ENCODE measurements at places on chromosomes 5 and 9.
A peak's percentile ranks its signal among the peaks of the same experiment; 100 is the strongest.

GRCh38 chr5:161535762-161536161 lies 10.8 kb downstream of the GABRB2 start:
- no peak for DNase-seq

DNA sequence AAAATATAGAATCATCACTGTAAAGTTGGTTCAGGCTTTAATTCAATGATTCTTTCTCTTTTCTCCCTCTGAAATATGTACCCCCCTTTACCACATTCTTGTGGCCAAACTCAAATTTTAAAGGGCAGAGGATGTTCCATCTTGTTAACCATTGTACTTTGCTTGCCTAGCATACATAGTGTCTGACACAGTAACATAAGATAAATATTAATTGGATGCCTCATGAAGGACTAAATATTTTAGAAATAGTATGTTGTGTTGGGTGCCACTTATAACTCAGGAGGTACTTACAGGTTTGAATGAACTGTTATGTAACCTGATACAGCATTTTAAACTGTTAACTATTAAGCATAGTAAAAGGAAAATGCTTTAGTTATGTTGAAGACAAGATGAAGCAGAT lies 71.5 kb downstream of the NIPBL start:
- DNase-seq: peak; percentile 83

DNA sequence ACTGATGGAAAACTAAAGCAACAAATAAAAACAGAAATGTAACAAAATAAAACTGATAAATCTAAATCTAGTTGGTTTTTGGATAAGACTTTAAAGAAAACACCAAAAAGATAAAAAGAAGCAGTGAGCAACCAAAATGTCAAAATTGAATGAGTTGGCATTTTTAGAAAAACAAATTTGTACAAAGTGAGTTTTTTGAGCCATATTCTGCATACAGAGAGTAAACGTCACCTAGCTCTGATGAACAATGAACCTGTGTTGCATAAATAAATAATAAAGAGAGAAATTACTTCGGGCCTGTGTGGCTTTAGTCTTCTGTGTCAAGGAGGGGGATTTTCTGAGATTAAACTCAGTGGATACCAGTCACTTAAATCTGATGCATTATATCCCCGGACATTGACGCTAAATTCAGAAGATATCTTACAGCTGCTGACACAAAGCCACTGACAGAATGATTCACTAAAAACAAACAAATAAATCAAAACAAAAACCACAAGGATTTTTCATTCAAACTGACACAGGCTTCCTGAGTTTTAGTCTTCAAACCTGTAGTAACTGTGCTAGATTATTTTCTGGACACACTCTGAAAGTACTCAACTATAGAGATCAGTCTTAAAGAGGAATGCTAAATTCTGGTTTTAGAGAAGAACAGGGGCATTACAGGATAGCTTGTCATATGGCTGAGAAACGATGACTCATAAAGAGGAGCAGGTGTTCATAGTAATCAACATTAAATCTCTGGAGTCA lies 403.5 kb upstream of the ST8SIA4 start:
- DNase-seq: no peak

- DNase-seq: no peak
Observed at GRCh38 chr9:78188594-78188993, 47.3 kb upstream of the CEP78 start.

DNA sequence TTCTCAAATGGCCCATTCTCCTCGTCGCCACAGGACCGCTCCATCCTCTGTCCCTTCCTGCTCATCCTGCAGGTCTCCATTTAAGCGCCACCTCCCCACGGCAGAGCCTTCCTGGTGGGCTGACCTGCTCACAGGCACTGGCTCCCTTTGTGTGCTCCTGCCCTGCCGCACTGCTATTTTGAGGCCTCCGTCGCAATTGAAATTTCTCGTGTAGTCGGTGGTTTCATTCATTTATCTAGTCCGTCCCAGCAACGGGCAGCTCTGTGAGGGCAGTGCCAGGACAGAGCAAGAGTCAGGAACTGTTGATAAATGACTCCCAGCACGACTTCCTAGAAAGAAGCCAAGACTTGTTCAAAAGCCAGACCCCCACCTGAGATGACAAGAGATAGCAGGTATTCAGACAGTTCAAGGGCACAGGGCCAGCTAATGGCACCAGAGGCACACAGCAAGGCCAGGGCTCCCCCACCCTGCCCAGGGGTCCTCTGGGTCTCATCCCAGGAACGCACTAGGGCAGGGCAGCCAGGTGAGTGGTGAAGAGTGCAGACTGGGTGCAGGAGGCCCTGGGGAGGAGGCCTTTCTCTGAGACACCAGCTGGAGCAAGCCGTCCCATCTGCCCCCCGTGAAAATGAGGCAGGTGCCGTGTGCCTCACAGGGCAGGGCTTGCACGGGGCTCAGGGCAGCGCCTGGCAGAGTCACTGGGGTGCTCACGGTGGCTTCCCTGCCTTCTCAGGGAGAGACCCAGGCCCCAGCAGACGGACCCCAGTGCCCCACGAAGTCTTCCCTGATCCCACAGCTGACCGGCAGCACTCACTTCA lies 36.9 kb downstream of the FAM78A start:
- DNase-seq: no peak

- DNase-seq: peak; percentile 39
Observed at GRCh38 chr5:52989025-52989780, at the start of gene ITGA2. ITGA2 (plus strand) TSS chr5:52989352; CDS start chr5:52989469, 117 bp downstream.

GRCh38 chr9:111034170-111034897 lies 3.9 kb downstream of the LPAR1 start:
- DNase-seq: no peak

DNA sequence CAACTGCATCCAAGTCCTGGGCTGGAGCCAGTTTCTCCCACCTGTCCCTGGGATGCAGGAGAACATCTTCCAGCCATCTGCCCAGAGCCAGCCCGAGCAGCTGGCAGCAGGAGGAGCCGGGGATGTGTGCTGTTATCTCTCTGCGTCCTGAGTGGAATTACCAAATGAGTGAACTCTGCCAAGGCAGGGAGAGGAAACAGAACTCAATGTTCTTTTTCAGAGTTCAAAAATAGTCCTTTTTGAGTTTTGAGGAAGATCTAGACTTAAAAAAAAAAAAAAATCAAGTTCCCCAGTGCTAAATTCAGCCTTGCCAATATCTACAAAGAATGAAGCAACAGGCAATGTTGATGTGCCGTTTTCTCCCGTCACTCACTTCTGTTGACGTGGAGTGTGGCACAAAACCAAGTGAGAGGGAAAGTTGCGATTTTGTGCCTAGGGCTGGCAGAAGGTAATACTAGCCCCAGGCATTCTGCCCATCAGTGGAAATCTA lies 56.2 kb downstream of the TMOD1 start:
- DNase-seq: no peak

GRCh38 chr5:55427157-55427556 lies 107.6 kb downstream of the PLPP1 start:
- peak; percentile 70 for DNase-seq

DNA sequence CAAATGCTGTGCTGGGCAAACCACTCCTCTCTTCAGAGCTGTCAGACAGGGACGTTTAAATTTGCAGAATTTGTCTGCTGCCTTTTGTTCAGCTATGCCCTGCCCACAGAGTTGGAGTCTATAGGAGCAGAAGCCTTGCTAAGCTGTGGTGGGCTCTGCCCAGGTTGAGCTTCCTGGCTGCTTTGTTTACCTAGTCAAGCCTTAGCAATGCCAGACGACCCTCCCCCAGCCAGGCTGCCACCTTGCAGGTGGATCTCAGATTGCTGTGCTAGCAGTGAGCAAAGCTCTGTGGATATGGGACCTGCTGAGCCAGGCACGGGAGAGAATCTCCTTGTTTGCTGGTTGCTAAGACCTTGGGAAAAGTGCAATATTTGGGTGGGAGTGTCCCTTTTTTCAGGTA lies 314.9 kb downstream of the NNT start:
- DNase-seq: no peak

- no peak for DNase-seq
Observed at GRCh38 chr9:135666534-135667462, 3.7 kb downstream of the LCN9 start.

- DNase-seq: no peak
Observed at GRCh38 chr9:98564714-98565113, 144.0 kb downstream of the GABBR2 start.

DNA sequence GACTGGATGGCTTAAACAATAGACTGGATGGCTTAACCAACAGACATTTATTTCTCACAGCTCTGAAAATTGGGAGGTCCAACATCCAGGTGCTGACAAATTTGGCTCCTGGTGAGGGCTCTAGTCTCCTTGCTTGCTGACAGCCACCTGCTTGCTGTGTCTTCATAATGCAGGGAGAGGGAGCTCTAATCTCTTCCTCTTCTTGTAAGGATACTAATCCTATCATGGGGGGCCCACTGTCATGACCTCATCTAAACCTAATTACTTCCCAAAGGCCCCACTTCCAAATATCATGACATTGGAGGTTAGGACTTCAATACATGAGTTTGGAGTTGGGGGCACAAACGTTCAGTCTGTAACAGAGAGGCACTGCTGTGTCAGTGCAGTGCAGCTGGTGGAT lies 26.4 kb downstream of the FOXD1 start:
- DNase-seq: no peak

- peak; percentile 43 for DNase-seq
Observed at GRCh38 chr5:149371296-149371962, 7.7 kb downstream of the IL17B start.

DNA sequence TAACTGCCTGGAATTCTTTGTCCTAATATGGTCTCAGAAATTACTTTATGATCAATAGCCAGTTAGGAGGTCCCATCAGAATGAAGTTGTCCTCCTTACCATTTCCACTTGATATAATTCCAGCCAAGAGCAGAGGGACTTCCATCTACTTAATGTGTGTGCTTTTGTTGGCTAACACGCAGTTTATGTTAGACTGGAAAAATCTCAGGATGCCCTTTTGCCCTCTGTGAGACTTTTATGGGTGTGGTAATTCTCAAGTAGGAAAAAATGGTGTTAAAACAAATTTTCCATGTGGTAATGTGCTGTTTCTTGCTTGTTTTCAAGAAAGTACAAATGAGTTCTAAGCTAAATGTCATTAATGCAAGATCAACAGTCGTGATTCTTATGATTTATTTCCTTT lies 327.1 kb downstream of the MTRR start:
- DNase-seq: no peak
